ENCODE measurements at places on chromosomes 4 and X.

- no peak for DNase-seq
Observed at GRCh38 chrX:96798982-96799381, 84.7 kb upstream of the RPA4 start.

- DNase-seq = no peak
Observed at GRCh38 chrX:97050392-97050791, 166.7 kb downstream of the RPA4 start.

GRCh38 chr4:117560329-117560728 is 474.0 kb upstream of the NDST3 start:
- no peak for DNase-seq

GRCh38 chr4:112908511-112908910 is 140.9 kb upstream of the ANK2 start:
- no peak for DNase-seq

- DNase-seq = no peak
Observed at GRCh38 chr4:71978210-71978835, 53.5 kb upstream of the NPFFR2 start.

- DNase-seq = no peak
Observed at GRCh38 chrX:112094729-112095128, 12.2 kb upstream of the TRPC5 start.

DNA sequence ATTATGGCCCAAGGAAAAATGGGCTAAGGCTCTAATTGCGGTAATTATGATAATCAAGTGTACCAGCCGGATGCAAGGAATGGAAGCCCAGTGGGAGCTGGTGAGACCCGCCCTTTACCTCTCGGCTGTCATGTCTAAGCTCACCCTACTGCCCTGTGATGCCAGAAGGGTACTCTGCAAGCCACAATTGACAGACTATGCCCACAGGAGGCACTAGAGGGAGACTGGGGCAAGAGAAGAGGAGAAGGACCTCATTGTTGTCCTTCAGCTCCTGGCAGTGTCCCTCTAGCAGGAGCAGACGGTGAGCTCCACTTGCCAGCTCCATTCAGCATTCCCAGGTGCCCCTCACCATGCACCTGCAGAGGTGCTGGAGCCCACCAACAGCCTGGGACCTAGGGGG is 141.8 kb downstream of the SMIM20 start:
- DNase-seq = no peak

GRCh38 chr4:65661471-65661870 is 8.8 kb downstream of the EPHA5 start:
- no peak for DNase-seq

DNA sequence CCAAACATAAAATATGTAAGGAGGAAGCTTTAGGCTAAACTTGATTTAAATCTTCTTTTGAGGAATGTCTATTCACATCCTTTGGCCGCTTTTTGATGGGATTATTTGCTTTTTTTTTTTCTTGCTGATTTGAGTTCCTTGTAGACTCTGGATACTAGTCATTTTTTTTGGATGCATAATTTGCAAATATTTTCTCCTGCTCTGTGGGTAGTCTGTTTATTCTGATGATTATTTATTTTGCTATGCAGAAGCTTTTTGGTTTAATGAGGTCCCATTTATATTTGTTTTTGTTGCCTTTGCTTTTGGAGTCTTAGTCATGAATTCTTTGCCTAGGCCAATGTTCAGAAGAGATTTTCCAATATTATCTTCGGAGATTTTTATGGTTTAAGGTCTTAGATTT is 144.9 kb downstream of the MAGEC2 start:
- no peak for DNase-seq

DNA sequence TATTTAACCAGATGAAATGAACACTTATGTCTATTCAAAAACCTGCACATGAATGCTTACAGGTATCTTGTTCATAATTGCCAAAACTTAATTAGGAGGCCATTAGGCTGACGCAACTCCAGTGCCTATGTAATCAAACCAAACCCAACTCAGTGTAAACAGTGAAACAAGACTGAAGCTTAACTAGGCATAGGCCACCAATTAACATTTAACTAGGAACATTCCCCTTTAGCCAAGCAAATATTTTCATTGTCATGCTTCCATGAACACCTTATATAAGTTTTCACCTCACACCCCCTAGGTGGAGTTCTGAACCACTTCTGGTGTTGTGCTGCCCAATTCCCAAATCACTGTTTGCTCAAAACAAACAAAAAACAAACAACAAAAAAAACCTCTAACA is 686.0 kb downstream of the STPG2 start:
- DNase-seq = no peak

- DNase-seq = no peak
Observed at GRCh38 chrX:154661899-154662298, 8.5 kb upstream of the CTAG2 start.

DNA sequence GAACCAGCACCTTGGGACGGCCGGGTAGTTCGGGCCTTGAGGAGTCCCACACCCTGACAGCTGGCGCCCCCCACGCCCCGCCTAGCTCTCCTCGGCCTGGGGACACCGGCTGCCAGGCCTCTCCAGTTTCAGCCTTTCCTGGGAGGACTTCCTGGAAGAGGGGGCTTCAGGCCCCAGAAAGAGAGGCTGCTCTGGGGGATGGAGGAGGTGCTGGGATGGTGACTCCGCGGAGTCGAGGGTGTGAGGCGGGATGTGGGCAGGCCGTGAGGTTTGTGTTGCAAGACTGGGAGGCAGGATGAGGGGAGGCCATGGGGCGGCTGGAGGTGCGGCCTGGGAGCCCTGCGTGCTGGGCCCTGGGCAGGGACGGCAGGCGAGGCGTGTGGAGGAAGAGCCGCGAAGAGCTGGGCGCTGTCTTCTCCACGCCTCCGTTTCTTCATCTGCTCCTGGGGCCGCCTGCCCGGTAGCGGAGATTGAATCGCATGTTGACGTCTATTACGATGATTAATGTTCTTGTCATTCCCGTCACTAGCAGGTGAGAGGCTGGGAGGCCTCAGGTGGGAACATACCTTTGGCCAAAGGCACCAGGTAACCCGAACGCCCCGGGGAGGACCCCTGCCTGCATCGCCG is 918 bp upstream of the FGFRL1 start:
- DNase-seq = peak; percentile 70

- DNase-seq = no peak
Observed at GRCh38 chr4:79022529-79022928, 83.3 kb upstream of the PAQR3 start.

DNA sequence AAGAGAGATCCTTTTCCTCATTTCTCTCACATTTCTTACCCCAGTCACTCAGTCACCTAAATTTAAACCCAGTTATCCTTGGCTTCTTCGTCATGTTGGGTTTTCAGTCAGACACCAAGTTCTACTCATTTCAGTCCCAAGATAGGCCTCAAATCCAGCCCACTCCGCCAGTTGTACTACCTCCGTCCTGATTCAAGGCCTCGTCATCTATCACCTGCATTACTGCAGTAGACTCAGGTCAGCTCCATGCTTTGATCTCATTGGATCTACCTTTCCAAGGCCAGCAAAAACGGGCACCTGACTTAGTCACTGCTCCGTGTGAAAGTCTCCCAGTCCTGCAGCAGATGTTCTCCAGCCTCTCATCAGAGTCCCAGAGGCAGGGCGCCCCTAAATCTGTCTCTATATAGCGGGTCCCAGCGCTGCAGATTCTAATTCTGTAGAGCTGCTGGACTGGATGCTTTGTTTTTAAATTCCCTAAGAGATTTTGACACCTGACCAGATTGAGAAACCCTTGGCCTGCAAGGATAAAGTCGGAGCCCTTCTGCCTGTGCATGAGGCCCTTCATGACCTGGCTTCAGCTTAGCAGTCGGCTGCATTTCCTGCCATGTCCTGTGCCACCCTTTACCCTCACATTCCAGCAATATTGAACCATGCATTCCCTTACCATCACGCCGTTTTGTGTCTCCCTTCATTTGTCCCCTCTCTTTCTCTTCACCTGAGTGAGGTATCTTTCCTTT is 53.7 kb downstream of the ZFX start:
- DNase-seq = no peak

DNA sequence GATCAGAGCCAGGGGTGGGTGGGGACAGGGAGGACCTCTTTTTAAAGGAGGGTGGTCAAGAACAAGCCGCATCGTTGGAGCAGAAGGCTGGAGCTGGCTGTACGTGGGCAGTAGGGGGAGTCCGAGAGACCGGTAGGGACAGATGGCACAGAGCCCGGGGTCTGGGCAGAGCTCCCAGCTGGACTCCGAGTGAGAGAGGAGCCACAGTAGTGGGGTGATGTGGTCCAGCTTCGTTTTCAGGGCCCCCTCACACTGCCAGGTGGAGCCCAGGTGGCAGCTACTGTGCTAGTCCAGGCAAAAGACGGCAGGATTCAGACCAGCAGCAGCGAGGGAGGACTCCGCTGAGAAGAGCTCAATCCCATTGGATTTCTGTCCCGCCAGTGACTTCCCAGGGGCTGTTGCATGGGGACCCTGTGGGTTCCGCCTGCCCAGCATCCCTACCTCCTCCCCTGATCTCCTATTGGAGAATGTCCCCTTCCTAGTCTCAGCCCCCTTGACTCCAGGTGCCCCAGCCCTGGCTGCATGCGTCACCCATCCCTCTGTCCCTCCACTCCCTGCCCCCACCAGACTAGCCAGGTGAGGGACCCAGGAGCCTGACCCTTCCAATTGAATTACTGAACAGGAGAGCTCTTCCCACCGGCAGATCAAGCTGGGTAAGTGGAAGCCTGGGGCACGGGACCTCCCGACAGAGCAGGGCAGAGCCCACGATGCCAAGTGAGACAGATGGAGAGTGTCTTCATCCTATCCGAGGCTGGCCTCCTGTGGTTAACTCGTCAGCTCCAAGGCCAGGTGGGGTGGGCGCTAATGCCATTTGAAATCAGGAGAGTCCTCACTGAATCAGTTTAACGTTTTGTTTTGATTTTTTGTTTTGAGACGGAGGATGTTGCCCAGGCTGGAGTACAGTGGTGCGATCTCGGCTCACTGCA is 2.9 kb downstream of the ARHGAP4 start:
- peak; percentile 79 for DNase-seq

- no peak for DNase-seq
Observed at GRCh38 chrX:18173494-18174180, 47.0 kb downstream of the BEND2 start.

DNA sequence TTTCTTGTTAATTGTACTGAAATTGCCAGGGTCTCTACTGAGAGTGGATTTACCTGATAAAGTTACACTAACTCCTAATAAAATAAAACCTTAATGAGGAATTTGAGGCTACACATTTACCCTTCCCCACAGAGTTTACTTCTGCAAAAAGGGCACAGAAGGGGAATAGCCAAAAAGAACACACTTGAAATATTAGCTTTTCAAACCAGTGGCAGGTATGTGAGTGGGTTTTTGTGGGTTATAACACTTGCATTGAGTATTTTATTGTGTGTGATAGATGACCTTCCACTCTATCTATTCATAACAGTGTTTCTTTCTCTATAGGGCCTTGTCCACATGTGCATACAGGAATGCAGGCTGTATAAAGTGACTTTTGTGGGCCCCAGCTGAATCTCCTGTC is 5.0 kb upstream of the GPR174 start:
- no peak for DNase-seq

DNA sequence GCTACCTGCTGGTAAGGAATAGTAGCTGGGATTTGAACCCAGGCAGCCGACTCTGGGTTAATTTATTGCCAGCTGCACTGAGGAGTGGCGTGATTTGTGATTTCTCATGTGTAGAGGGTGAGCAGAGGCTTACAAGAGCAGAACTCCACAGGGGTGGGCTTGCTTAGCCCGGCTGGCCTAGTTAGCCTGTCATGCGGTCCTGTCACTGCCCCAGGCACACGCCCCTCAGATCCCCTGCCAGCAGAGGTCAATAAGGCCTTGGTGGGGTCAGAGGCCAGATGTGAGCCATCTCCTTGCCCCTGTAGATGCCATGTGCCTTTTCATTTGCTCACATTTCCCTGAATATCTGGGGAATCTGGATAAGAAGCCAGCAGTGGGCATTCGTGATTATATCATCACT is 13.4 kb downstream of the NSDHL start:
- DNase-seq = no peak

DNA sequence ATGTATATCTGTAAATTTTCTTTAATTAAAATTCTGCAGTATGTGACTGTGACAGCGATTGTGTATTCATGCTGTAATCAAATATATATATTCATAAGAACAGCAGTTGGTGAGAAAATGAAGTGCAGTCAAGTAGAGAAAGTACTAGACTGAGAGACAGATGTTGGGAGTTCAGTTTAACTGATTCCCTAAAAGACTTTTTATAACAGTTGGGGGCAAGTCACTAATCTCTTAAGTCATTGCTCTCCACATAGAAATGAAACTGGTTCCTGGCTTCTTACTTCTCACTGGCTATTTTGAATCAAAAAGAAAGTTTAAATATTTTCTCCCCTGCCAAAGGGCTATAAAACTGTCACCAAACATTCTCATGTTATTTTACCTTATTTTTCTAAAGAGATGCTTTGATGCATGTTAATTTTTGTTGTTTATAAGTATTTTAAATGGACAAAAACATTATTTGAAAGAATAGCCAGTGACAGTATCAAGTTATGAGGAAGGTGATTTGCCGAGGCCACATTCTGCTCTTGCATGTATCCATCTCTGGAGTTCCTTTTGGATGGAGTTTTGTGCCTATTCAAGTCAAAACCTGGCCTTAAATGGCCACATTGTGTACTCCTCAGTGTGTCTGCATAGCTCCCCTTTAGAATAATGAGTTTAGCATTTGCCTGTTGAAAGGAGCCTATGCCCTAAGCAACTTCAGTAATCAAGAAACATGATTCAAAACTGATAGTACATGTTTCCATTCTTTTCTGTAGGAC is 30.8 kb downstream of the EXOC1 start:
- DNase-seq = no peak

DNA sequence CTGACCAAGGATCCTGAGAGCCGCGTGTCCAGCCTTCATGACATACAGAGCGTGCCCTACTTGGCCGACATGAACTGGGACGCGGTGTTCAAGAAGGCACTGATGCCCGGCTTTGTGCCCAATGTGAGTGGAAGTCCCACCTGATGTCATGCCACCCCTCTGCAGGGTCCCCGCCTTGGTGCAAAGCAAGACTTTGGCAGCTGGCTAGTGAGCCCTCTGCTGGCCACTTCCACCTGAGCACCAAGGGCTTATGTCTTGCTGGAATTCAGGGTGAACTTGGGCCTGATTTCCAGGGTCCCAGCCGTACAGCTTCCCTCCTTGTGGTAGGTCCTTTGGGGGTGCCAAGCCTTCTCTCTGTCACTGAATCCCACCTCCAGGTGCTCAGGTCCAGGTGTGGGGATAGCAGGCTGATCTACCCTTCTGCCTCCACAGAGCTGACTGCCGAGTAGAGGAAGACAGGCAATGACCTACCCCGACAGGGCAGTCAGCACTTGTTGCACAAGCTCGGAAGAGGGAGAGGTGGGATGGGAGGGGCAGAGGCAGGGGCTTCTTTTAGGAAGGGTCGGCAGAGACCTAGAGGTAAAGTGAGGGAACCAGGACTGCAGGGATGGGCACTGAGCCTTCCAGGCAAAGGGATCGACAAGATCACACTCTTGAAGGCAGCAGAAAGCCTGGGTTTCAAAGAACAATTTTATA is 248.1 kb downstream of the EVC2 start:
- no peak for DNase-seq

GRCh38 chrX:126824338-126825007 is 4.9 kb downstream of the PRR32 start:
- no peak for DNase-seq

DNA sequence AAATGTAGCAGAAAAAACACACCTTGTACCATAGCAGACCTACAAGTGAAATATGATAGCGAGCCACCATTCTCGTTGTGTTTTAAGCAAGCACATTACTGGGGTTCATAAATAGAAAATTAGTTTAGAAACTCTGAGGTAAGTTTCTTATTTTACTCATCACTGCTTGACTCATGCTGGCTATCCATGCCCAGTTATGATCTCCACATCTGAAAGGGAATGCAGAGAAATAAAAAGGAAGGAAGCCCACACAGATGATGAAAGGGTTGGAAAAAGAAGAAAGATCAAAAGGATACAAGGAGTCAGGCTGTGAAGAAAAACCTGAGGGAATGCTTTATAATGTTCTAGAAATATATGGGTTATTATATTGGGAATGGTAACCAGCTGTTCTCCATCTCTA is 54.5 kb downstream of the CAMK2D start:
- DNase-seq = no peak
